ENCODE measurements at places on chromosomes 3 and 15.

- DNase-seq, result no peak
Measured at GRCh38 chr3:47406762-47407149, 25.9 kb downstream of the PTPN23 start.

DNA sequence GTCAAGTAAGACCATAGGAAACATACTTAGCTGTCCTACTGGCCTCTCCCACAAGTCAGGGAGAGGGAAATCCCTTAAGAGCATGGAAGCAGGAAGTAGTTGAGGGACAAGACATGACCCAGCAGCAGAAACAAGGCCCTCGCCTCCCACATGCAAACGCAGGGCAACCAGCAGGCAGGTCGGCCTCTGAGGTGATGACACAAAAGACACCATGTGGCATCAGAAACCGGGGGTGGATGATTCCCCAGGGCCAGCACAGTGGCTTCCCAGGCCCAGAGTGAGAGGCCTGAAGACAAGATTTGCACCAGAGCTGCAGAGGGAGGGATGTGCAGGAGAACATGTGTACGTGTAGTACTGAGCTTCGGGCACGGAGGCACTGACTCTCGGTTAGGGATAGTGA, 26.3 kb downstream of the PXYLP1 start:
- no peak for DNase-seq

DNA sequence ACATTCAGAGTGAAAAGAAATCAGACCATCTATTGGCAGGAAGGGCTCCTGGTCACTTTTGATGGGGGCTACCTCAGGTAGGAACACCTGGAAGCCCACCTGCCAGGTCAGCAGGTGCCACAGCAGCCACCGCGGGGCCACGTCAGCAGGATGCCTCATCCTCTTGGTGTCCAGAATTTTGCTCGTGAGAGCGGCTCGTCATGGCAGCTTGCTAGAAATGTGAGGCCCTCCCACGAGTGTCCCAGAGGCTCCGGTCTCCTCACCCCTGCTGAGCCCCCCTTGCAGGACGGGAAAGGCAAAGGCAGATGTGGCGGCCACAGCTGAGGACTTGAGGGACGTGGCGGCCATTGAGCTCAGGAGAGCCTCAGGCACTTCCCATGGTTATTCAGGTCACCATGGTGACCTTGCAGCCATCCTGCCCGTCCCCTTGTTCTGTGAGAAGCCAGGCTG, 129.4 kb downstream of the LRRK1 start:
- DNase-seq, result no peak

DNA sequence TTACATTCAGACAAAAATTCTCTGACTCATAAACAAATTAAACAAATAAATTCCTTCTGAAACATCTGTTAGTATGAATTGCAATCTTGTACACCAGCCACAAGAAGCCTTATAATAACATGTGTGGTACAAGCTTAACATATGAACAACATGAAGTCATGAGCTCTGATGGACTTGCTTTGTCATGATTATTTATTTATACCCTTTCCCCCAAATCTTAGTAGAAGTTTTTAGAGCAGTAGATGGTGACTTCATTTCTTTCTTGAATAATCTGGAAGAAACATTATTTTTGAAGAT, 633.4 kb downstream of the EPHA3 start:
- no peak for DNase-seq

- no peak for DNase-seq
Measured at GRCh38 chr15:80455051-80455648, 51.0 kb downstream of the ARNT2 start.

DNA sequence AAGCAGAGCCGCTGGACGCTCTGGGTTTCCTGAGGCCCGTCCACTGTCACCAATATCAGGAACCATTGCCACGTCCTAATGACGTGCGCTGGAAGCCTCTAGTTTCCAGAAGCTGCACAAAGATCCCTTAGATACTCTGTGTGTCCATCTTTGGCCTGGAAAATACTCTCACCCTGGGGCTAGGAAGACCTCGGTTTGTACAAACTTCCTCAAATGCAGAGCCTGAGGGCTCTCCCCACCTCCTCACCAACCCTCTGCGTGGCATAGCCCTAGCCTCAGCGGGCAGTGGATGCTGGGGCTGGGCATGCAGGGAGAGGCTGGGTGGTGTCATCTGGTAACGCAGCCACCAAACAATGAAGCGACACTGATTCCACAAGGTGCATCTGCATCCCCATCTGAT, 3.3 kb downstream of the RHO start:
- DNase-seq, result no peak

DNA sequence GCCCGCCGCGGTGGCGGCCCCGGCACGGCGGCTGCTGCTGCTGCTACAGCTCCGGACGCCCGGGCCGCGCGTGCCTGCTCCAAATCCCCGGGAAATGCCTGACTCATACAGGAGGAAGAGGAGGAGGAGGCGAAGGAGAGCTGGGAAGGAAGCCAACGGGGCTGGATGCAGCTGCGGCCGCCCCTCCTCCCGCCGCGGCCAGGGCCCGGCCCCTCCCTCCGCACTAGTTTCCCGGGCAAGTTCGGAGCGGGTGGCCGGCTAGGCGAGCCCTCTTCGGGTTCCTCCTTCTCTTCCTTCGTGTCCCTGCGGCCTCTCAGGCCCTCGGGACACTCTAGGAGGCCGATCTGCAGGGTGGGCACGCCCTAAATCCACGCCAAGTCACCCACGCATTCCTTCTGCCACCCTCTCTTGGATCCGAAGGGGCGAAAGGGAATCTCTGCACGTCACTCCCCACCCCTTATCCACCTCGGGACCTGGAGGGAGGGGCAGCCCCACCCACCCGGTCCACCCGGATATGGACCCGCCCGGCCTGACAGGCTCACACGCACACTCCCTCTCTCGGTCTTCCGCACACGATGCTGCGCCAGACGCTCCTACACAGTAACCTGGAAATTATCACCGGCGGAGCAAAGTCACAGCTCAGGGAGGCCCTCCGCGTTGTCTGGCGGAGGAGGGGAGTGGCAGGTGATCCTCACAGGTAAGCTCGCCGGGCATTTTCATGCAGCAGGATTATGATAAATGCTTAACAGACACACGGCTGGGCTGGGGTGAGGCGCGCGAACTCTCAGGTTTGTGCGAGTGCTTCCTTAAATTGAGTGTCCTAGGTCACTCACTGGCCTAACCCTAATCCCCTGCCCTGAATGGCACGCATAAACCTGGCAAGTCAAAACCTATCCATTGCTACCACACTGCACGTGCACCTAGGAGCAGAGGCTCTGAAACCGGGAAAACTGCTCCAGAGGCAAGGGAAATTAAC, at the start of the genes OSBPL10 and ZNF860:
Gene OSBPL10, minus strand, starts transcription at position 57 of the 976 bp plus-strand sequence. CDS start 83 bp downstream, outside the sequence.
Gene ZNF860, plus strand, starts transcription at position 545 of the 976 bp plus-strand sequence. CDS start 7,330 bp downstream, outside the sequence.
- DNase-seq, result no peak

GRCh38 chr3:81886081-81886480, 124.6 kb upstream of the GBE1 start:
- DNase-seq, result no peak

GRCh38 chr3:195255176-195255500, 15.8 kb downstream of the XXYLT1 start:
- no peak for DNase-seq

- DNase-seq, result no peak
Measured at GRCh38 chr3:112646623-112647022, 5.7 kb upstream of the CCDC80 start.

- DNase-seq, result no peak
Measured at GRCh38 chr3:123276346-123277006, 74.7 kb downstream of the SEC22A start.

DNA sequence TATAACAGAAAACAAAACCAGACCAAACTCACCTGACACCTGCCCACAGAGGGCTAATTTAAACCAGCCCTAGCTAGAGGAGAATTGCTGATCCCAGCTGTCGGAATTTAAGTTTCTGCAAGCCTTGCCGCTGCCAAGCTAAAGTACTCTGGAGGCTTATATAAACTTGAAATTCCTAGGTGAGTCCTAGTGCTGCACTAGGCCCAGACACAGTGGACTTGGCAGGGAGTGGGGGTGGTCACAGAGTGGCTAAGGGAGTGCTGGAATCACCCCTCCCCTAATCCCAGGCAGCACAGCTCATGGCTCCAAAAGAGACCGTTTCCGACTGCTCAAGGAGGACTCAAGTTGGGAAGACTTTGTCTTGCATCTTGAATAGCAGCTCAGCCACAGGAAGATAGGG, 17.6 kb downstream of the TMCO5A start:
- DNase-seq, result no peak

- no peak for DNase-seq
Measured at GRCh38 chr3:183468424-183468823, 40.0 kb upstream of the MCF2L2 start.

- DNase-seq, result no peak
Measured at GRCh38 chr3:123310741-123311140, 109.0 kb downstream of the SEC22A start.

DNA sequence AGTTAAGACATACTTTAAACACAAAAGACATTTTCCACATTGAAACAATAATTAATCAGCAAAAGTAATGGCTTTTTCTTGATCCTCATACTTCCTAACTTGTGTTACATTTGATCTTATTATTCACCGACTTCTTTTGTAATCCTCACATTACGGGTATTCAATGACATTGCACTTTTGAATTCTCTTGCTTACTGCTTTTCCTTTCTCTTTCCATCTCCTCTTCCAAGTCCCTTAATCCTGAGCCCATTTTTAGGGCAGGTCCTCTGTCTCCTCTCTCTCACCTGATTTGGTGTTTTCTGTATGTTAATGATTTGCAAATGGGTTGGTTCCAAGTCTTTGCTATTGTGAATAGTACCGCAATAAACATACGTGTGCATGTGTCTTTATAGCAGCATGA, 48.5 kb upstream of the RAP2B start:
- DNase-seq, result no peak

DNA sequence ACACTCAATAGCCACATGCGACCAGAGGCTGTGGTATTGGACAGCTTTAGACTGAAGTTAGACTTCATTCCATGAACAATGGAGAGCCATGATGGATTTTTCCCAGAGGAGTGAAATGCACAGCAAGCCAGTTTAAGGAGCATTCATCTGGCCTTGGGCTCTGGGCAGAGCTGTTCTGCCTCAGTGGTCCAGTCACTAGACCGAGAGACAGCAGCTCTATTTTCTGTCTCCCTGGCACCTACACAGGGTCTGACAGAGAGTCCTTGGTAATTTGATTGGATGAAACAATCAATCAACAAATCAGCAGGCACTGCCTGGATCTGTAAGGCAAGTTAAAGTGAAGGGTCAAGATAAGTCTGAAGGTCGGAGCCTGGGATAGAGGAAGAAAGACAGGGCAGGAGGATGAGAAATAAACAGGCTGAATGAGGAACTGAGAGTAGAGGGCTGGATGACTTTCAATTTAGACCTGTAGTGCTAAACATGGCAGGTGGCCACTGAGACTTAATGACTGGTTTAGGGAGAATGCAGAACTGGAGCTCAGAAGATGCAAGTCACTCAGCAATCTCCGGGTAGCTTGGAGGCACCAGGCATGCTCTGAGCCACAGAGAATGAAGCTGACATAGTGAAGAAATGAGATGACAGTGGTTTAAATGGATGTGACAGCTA, 98.5 kb upstream of the SLC25A36 start:
- no peak for DNase-seq

All from stimulated activated CD4-positive, alpha-beta T cell treated with anti-CD3 and anti-CD28 coated beads, Interleukin-1b, Interleukin-23, amount 100 ng/mL, for 1 hour (primary cell).